Breast epithelium (tissue), 4 donors: ENCODE measurements at places on chromosomes 16 and 17. TPM values are rescaled to one million over a fixed set of nuclear protein-coding genes. Genes with fewer than 3 reads are reported as not detected.

GRCh38 chr16:81384006-81384405 is 60.6 kb upstream of the CMIP start:
- H3K27me3 ChIP-seq, result no peaks in the 10 kb centered on the region
- H3K4me1 ChIP-seq, result no peaks in the 10 kb centered on the region
- no peaks in the 10 kb centered on the region for H3K36me3 ChIP-seq
- H3K4me3 ChIP-seq, result no peak overlapping the region
- DNase-seq, result no peak
- peak overlapping the region; percentile 62 for H3K27ac ChIP-seq

GRCh38 chr17:44314031-44314430 is 5.6 kb downstream of the RUNDC3A start:
- no peak overlapping the region for H3K4me3 ChIP-seq
- no peak for DNase-seq
- no peak overlapping the region for H3K27ac ChIP-seq
- no peaks in the 10 kb centered on the region for H3K36me3 ChIP-seq
- peaks cover 12% of the 10 kb centered on the region for H3K27me3 ChIP-seq

SLFN12L gene
- 3.3 TPM for total RNA-seq

GRCh38 chr17:35523296-35523695 is 14.2 kb downstream of the SLFN12L start:
- H3K4me1 ChIP-seq, result no peaks in the 10 kb centered on the region
- no peaks in the 10 kb centered on the region for H3K27me3 ChIP-seq
- H3K36me3 ChIP-seq, result no peaks in the 10 kb centered on the region
- H3K27ac ChIP-seq, result no peak overlapping the region
- H3K4me3 ChIP-seq, result no peak overlapping the region
- no peak for DNase-seq

DNA sequence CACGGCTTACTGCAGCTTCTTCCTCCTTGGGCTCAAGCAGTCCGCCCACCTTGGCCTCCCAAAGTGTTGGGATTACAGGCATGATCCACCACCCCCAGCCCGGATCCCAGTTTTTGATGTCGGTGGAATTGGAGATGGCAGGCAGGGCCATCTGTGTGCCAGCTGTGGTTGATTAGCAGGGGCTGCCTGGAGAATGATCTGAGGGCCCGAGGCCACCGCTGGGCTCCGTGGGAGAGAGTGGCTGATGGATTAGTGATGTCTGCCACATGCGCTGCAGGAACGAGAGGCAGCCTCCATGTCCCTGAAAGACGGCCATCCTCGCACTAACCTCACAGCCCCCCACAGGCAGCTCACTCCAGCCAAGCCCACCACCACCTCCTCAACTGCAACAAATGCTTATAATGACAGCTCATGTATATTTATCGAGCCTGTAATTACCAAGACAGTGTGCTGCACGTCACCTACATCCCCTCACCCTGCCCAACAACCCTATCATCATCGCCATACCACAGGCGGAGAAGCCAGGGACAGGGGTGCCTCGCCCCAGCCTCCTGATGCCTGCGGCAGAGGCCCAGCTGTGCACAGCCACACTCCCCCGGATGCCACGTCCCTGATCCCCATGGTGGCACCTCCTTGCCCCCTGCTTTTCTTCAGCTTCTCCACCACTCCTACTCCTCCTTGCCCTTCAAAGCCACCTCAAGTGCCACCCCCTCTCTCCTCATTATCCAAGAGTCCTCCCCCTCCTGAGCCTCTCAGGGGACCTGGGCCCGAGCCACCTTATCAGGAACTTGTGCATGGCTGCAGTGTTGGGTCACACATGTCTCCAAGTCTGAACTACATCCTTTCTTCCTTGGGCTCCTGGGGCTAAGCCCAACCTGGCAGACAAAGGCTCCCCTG is 33.2 kb downstream of the ACTG1 start:
- no peaks in the 10 kb centered on the region for H3K36me3 ChIP-seq
- DNase-seq, result no peak
- H3K4me3 ChIP-seq, result no peak overlapping the region
- H3K27ac ChIP-seq, result no peak overlapping the region
- peaks cover 4% of the 10 kb centered on the region for H3K4me1 ChIP-seq

FLYWCH2 gene
- 49.2 TPM for total RNA-seq

- DNase-seq, result peak; percentile 77
- H3K4me3 ChIP-seq, result peak within 1 kb of the TSS; percentile 52
These were observed at the start of gene TUBG2 for GRCh38 chr17:42659079-42659931. Gene TUBG2 (plus strand): TSS chr17:42659284. CDS start chr17:42659504, 220 bp downstream.

DNA sequence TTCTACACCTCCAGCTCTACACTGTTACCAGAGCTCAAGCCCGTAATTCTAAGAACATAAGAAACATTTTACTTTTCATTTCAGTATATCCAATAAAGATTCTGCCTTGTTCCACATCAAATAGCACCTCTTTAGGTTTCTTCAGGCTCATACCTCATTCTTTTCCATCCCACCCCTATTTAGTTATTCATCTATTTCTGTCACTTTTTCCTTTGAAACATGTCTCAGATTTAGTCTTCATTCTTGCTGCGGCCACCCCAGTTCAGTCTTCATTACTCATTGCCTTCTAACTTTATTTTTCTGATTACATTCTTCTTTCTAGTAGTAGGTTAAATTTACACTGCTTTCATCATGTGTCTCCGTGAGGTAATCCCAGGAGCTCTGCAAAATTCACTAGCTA is 33.5 kb downstream of the PPM1E start:
- no peak overlapping the region for H3K4me3 ChIP-seq
- no peaks in the 10 kb centered on the region for H3K27me3 ChIP-seq

PLD6 gene
- total RNA-seq, result 2.9 TPM

ZFPM1 gene
- total RNA-seq, result 2.9 TPM

DNA sequence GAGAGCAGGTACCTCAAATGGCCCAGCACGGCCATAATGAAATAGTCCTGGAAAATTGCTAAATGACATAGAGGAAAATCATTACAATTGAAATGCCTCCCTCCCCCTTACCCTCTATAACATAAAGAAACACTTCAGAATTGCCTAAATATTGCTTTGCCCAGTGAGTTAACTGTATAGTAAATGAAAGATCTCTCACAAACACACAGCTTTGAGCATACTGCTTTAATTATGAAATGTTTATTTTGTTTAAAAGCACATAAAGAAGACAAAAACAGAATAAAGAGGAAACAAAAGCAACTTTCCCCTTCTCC is 9.3 kb upstream of the ADAMTS18 start:
- H3K36me3 ChIP-seq, result no peaks in the 10 kb centered on the region
- no peaks in the 10 kb centered on the region for H3K27me3 ChIP-seq
- no peaks in the 10 kb centered on the region for H3K4me1 ChIP-seq
- no peak overlapping the region for H3K4me3 ChIP-seq
- DNase-seq, result no peak

DNA sequence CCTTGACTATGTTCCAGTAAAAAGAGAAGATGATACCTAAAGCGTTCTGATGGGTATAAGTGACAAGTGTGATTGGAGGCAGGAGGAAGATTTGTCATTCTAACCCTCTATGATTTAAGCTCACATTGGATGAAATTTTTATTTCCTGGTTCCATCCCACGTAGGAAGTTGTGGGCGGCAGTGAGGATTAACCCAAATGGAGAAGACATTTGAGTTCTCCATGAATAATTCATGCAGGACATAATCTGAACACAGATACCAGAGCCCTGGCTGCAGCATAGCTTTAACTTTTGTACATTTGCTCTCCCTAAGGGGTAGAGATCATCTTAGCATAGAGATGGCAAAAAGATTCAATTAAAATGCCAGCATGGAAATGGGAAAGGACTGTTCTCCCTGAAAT is 146.3 kb downstream of the SLC39A11 start:
- no peak overlapping the region for H3K27ac ChIP-seq
- no peaks in the 10 kb centered on the region for H3K4me1 ChIP-seq
- no peaks in the 10 kb centered on the region for H3K27me3 ChIP-seq
- no peak overlapping the region for H3K4me3 ChIP-seq
- H3K36me3 ChIP-seq, result no peaks in the 10 kb centered on the region

SEZ6L2 gene
- 0.16 TPM for total RNA-seq

GRCh38 chr16:47672475-47672874 is 211.3 kb downstream of the PHKB start:
- DNase-seq, result no peak
- no peak overlapping the region for H3K4me3 ChIP-seq
- no peaks in the 10 kb centered on the region for H3K27me3 ChIP-seq

MOSMO gene
- 29.5 TPM for total RNA-seq

MMP15 gene
- 4.6 TPM for total RNA-seq

TBC1D3K gene
- not detected for total RNA-seq

GRCh38 chr17:81132197-81132540 is 33.1 kb upstream of the PVALEF start:
- no peaks in the 10 kb centered on the region for H3K36me3 ChIP-seq
- H3K4me1 ChIP-seq, result no peaks in the 10 kb centered on the region
- H3K27ac ChIP-seq, result no peak overlapping the region
- DNase-seq, result no peak
- H3K4me3 ChIP-seq, result no peak overlapping the region

TACO1 gene
- total RNA-seq, result 11.0 TPM

DNA sequence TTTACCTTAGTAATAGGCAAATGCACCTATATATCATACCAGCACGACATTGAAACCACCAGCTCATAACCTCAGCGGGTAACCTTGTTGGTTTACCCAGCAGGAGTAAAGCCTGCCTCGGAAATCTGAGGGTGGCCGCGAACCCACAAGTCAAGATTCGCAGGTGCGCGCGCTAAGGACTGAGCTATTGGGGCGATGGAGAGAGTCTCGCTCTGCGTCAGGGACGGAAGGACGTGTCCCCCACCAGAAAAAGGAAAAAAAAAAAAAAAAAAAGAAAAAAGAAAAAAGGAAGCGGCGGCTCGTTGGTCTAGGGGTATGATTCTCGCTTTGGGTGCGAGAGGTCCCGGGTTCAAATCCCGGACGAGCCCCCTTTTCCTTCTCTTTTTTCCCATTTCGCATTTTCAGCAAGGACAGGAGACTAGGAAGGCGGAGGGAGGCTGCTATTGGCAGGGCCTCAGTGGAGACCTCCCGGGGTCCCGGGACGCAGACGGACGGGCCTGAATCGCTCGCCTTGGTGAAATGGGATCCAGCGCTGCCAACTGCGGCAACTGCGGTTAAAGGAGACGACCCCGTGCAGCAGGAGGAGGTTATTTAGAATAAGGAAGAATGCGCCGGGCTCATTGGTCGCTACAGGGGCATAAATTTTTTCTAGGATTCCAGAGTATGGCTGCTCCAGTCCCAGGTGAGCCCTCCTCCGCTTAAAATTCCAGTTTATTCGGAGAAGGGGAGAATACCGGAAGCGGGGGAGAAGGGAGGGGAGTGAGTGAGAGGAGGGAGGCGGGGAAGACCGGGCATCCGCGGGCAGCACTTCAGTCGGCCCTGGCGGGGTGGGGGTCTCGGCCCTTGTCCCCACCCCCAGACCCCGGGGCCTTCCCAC is at the start of gene OR1F1:
Gene OR1F1 (plus strand): TSS at position 407 of the 877 bp plus-strand sequence.
- no peak for DNase-seq
- peak within 1 kb of the TSS; percentile 50 for H3K4me3 ChIP-seq
- no peak within 1 kb of the TSS for H3K27ac ChIP-seq
- peaks cover 17% of the 10 kb centered on the region for H3K27me3 ChIP-seq
- H3K36me3 ChIP-seq, result no peaks in the 10 kb centered on the region
- H3K4me1 ChIP-seq, result peaks cover 5% of the 10 kb centered on the region

ABI3 gene
- total RNA-seq, result 1.9 TPM

GRCh38 chr16:55000595-55000994 is 69.9 kb downstream of the IRX5 start:
- H3K27ac ChIP-seq, result no peak overlapping the region
- no peaks in the 10 kb centered on the region for H3K27me3 ChIP-seq
- no peak for DNase-seq
- no peaks in the 10 kb centered on the region for H3K36me3 ChIP-seq
- no peak overlapping the region for H3K4me3 ChIP-seq

RNF157 gene
- 3.1 TPM for total RNA-seq
